ENCODE measurements at places on chromosomes 1 and 21. TPM values are rescaled to one million over a fixed set of nuclear protein-coding genes. Genes with fewer than 3 reads are reported as not detected.

Gene HAO2
- not detected for total RNA-seq

Gene TNFRSF4
- total RNA-seq: not detected

Gene BATF3
- 0.91 TPM for total RNA-seq

Gene SLC25A34
- total RNA-seq: 2.4 TPM

Gene KCNK1
- total RNA-seq: 45.4 TPM

Gene CCDC27
- not detected for total RNA-seq

Gene RPS6KC1
- 63.3 TPM for total RNA-seq

Gene FNDC5
- total RNA-seq: 41.5 TPM

Gene TRIM67
- total RNA-seq: 29.4 TPM

Gene ACTN2
- total RNA-seq: 4.0 TPM

Gene DMAP1
- total RNA-seq: 28.8 TPM

Gene ZSWIM5
- total RNA-seq: 25.1 TPM

Gene STYXL2
- 0.36 TPM for total RNA-seq

Gene PKN2
- total RNA-seq: 51.6 TPM

Gene EFNA1
- total RNA-seq: 6.9 TPM

Gene DIRAS3
- 2.4 TPM for total RNA-seq

Gene SHE
- total RNA-seq: 2.8 TPM

Gene UBE4B
- 38.0 TPM for total RNA-seq

Gene CRP
- total RNA-seq: not detected

Gene ZBTB8A
- 20.1 TPM for total RNA-seq

Gene ATAD3C
- total RNA-seq: not detected

Gene OPRD1
- total RNA-seq: 0.36 TPM

Gene DLGAP3
- total RNA-seq: 15.5 TPM

Gene SPTA1
- total RNA-seq: 1.8 TPM

Gene SLC5A3
- total RNA-seq: 67.6 TPM

Gene USP21
- 15.5 TPM for total RNA-seq

Gene SNX7
- 11.3 TPM for total RNA-seq

Gene ZFYVE9
- 56.7 TPM for total RNA-seq

Gene NHLH1
- 14.3 TPM for total RNA-seq

Gene TMEM240
- 8.8 TPM for total RNA-seq

Gene CYP4Z1
- total RNA-seq: 1.4 TPM

Gene ATP1A2
- 118 TPM for total RNA-seq

Gene CCDC190
- not detected for total RNA-seq

Gene KRTAP15-1
- not detected for total RNA-seq

Gene ANKRD34A
- total RNA-seq: 1.1 TPM

Gene SMCP
- total RNA-seq: not detected

Gene OR2L3
- total RNA-seq: 1.9 TPM

Gene MYBPH
- total RNA-seq: not detected

Gene TMEM69
- 19.8 TPM for total RNA-seq

Gene GBP3
- total RNA-seq: 0.82 TPM

Gene ITGB2
- 6.8 TPM for total RNA-seq

Gene THEM5
- not detected for total RNA-seq

Gene KCNQ4
- 2.0 TPM for total RNA-seq

Gene ANGPTL1
- total RNA-seq: 0.82 TPM

Gene TBX19
- 1.00 TPM for total RNA-seq

Gene RBM11
- total RNA-seq: 9.9 TPM

Gene SUSD4
- 25.3 TPM for total RNA-seq

Gene LENEP
- 1.5 TPM for total RNA-seq

Gene SLC45A1
- total RNA-seq: 4.2 TPM

Gene FAM177B
- total RNA-seq: 0.18 TPM

Gene NGF
- total RNA-seq: 1.7 TPM

Gene ST6GALNAC3
- total RNA-seq: 15.2 TPM

Gene DIO1
- not detected for total RNA-seq

Gene PROK1
- total RNA-seq: not detected

Gene KIF2C
- 9.4 TPM for total RNA-seq

Gene TMEM269
- 0.64 TPM for total RNA-seq

Gene HPCAL4
- 27.9 TPM for total RNA-seq

Gene PLEKHN1
- not detected for total RNA-seq
